ENCODE measurements at places on chromosomes 13 and 19. TPM values are rescaled to one million over a fixed set of nuclear protein-coding genes. Genes with fewer than 3 reads are reported as not detected.

The CEACAM3 gene
- total RNA-seq, result not detected

GRCh38 chr13:108387156-108387555 is 117.6 kb downstream of the TNFSF13B start:
- no peak for DNase-seq

DNA sequence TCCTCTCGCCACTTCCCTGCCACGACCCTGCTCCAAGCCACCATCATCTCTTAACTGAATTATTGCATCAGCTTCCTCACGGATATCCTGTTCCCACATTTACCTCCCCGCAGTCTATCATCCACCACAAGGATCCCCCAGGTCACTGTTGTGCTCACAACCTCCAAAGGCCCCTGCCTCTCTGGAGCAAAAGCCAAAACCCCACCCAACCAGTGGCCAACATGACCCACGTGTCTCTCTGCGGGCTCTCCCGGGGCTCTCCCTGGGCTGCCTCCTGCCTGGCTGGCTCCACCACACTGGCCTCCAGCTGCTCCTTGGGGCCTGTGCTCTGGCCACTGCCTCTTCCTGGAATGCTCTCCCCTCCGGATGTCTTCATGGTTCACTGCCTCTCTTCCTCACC is 809.3 kb downstream of the UQCRFS1 start:
- no peak for DNase-seq

The RAB3A gene
- total RNA-seq, result 6.1 TPM

DNA sequence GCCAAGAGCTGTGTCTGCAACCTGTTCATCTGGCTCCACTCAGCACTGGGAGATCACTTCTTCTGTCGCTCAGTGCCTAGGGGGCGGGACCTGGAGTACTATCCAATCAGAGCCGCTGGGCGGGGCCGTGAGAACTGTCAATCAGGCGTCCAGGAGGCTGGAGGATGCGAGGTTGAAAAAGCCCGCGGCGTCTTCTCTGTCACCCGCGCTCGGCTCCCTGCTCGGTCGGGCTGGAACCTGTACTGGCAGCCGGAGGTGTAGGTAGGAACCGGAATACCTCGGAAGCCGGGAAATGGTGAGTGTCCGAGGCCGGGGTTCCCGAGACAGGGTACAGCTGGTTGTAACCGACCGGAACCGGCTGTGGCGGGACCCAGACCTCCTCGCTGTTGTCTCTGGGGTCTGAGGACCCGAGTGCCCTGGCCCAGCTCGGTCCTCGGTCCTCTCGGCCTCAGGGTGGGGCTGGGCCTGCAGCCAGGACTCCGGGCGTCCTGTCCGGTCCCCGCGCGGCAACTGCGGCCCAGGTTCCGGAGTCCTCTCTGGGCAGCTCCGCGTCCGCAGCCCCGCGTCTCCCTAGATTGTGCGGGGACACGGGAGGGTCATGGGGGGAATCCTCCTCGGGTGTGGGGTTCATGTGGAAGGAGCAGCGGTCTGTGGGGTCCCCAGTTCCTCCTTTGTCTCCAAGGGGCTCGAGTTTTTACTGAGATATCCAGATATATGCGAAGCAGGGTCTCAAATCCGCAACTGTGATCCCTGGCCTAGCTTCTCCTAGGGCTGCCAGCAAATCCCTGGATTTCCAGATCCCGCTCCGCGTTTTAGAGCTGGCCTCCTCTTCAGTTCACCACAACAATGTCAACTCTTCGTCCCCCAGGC is 42.6 kb downstream of the ZNF627 start:
- DNase-seq, result peak; percentile 97

DNA sequence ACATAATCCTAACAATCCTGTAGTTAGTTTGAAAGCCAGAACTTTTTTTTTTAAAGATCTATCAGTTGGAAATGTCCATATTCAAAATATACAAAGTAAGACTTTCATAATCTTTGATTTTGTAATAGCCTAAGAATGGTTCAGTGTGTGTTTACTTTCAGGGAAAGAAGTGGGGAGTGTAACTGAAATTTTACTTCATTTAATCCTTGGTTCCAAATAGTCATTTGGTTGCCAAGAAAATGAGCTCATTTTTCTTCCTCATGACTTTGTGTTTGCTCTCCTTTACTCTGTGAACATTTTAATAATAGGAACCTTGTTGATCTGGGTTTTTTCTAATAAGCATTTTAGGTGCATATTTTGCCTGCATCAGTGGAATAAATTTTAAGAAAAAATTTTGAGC is 278.8 kb downstream of the SLITRK6 start:
- no peak for DNase-seq

DNA sequence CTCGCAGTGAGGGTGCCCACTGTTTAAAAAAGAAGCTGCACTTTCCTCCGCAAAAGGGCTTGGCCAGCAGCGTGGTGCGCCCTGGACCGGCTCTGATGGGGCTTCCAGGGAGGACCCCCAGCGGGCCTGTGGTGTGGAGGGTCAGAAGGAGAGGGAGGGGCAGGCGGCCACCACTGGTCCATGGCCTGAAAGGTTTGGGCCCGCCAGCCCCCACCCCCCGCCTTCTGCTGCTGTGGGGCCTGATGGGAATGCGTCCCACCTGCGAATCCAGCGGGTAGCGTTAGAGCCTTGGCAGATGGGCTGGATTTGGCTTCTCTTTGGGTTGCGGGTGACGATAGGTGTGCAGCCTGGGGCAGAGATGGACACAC is 34.7 kb downstream of the TMEM255B start:
- DNase-seq, result no peak

All from ureter (tissue), 1 donor.